Subcutaneous adipose tissue (tissue), 4 donors: ENCODE measurements at places on chromosomes 13 and 19. TPM values are rescaled to one million over a fixed set of nuclear protein-coding genes. Genes with fewer than 3 reads are reported as not detected.

CKM gene
- total RNA-seq, result not detected

OVOL3 gene
- total RNA-seq, result not detected

WDR87 gene
- total RNA-seq, result not detected

PSG5 gene
- not detected for total RNA-seq

SERPINE3 gene
- not detected for total RNA-seq

SLC25A41 gene
- total RNA-seq, result not detected

ZNF763 gene
- 7.5 TPM for total RNA-seq

TMEM150B gene
- total RNA-seq, result 12.2 TPM

PLPP2 gene
- total RNA-seq, result 4.1 TPM

C19orf73 gene
- 1.5 TPM for total RNA-seq

CYP2A6 gene
- total RNA-seq, result 1.3 TPM

FXYD7 gene
- total RNA-seq, result 1.1 TPM

IRS2 gene
- total RNA-seq, result 82.5 TPM

PRRG2 gene
- 0.51 TPM for total RNA-seq

NUP58 gene
- total RNA-seq, result 53.2 TPM

FGF21 gene
- total RNA-seq, result not detected

SERTAD3 gene
- 13.7 TPM for total RNA-seq

SOX1 gene
- not detected for total RNA-seq

LHB gene
- not detected for total RNA-seq

IGFL1 gene
- not detected for total RNA-seq

ZNF493 gene
- total RNA-seq, result 31.3 TPM

KANK2 gene
- 414 TPM for total RNA-seq

ZNF254 gene
- total RNA-seq, result 21.3 TPM

PBX4 gene
- 1.6 TPM for total RNA-seq

CERS1 gene
- total RNA-seq, result not detected

ZNF296 gene
- 0.51 TPM for total RNA-seq

NANOS3 gene
- not detected for total RNA-seq

PNMA8A gene
- total RNA-seq, result 0.88 TPM

RCBTB2 gene
- total RNA-seq, result 19.2 TPM

FCAR gene
- total RNA-seq, result 4.2 TPM

IQCN gene
- 2.4 TPM for total RNA-seq

MBOAT7 gene
- 16.3 TPM for total RNA-seq

FCHO1 gene
- 2.1 TPM for total RNA-seq
